ENCODE measurements at places on chromosomes 3 and 15. TPM values are rescaled to one million over a fixed set of nuclear protein-coding genes. Genes with fewer than 3 reads are reported as not detected.

- no peaks in the 10 kb centered on the region for H3K36me3 ChIP-seq
- DNase-seq, result no peak
- no peaks in the 10 kb centered on the region for H3K27me3 ChIP-seq
- peaks cover 13% of the 10 kb centered on the region for H3K4me1 ChIP-seq
- H3K4me3 ChIP-seq, result no peak overlapping the region
- no peak overlapping the region for H3K27ac ChIP-seq
Measured at GRCh38 chr3:57011022-57011421, 49.4 kb upstream of the SPATA12 start.

DNA sequence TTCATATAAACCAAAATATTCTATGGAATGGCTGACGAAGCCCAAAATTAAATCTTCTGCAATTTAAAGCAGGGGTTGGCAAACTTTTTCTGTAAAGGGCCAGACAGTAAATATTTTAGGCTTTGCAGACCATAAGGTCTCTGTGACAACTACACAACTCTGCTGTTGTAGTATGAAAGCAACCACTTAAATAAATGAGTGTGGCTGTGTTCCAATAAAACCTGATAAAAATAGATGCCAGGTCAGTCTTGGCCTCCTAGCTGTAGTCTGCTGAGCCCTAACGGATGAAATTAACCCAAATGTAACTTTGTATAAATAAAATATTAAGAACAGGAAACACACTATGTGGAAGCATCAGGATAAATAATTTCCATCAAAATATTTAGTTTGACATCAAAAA is 104.2 kb downstream of the FBXL22 start:
- no peak overlapping the region for H3K4me3 ChIP-seq
- H3K27ac ChIP-seq, result no peak overlapping the region
- H3K27me3 ChIP-seq, result no peaks in the 10 kb centered on the region
- H3K4me1 ChIP-seq, result no peaks in the 10 kb centered on the region
- no peaks in the 10 kb centered on the region for H3K36me3 ChIP-seq
- DNase-seq, result peak; percentile 14

DNA sequence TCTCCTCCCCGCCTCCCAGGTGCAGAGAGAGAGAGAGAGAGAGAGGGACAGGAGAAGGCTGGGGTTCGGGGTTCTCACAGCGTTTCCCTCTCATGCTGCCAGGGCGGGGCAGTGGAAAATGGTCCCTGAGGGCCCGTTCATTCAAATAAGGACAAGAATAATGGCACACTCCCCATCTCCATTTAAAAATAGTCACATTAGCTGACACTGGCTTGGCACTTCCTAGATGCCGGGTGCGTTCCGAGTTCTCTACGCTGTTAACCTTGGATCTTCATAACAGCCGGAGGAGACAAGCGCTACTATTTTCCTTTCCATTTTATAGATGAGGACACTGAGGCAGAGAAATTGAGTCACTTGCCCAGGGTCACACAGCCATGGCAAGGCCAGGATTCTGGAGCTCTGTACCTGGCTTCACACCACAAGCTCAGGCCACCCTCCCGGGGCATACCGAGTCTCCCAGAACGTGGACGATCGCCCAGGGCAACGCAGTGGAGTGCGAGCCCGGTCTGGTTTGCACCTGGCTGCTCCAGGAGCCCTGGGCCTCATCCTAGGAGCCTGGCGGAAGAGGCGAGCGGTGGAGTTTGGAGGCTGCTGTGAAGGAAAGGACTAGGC is 608 bp upstream of the SLC6A6 start:
- no peak for DNase-seq
- H3K4me1 ChIP-seq, result peaks cover 6% of the 10 kb centered on the region
- no peaks in the 10 kb centered on the region for H3K36me3 ChIP-seq
- no peaks in the 10 kb centered on the region for H3K27me3 ChIP-seq
- no peak overlapping the region for H3K27ac ChIP-seq

DNA sequence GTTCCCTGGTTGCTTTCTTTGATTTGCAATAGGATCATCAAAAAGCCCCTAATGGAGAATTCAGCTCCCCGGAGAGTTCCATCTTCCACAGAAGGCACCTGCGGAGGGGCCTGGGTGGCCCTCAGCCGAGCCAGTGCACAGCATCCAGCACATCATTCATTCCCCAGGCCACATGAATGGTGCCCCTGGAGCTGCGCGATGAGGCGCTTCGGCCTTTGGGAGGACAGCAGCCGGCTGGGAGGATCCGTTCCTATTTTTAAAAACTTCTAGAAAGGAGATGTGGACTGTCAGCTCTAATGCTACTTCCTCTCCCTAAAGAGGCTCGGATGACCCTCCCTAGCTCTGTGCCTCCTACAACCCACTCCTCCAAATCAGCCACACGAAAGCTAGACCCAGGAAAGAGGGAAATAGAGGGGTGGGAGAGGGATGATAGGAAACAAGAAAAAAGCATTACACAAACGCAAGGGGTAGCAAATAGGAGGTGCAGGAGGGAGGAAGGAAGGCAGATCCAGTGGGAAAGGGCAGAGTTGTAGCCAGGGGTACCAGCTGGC is 20.3 kb downstream of the EHD4 start:
- DNase-seq, result no peak
- H3K4me3 ChIP-seq, result no peak overlapping the region
- peaks cover 7% of the 10 kb centered on the region for H3K4me1 ChIP-seq
- H3K36me3 ChIP-seq, result peaks cover 8% of the 10 kb centered on the region
- no peaks in the 10 kb centered on the region for H3K27me3 ChIP-seq
- no peak overlapping the region for H3K27ac ChIP-seq

GRCh38 chr3:50263478-50264382 is 5.2 kb upstream of the SEMA3B start:
- peaks cover 2% of the 10 kb centered on the region for H3K36me3 ChIP-seq
- H3K27me3 ChIP-seq, result no peaks in the 10 kb centered on the region
- peaks cover 47% of the 10 kb centered on the region for H3K4me1 ChIP-seq
- H3K27ac ChIP-seq, result peak overlapping the region; percentile 23
- no peak for DNase-seq
- no peak overlapping the region for H3K4me3 ChIP-seq

DNA sequence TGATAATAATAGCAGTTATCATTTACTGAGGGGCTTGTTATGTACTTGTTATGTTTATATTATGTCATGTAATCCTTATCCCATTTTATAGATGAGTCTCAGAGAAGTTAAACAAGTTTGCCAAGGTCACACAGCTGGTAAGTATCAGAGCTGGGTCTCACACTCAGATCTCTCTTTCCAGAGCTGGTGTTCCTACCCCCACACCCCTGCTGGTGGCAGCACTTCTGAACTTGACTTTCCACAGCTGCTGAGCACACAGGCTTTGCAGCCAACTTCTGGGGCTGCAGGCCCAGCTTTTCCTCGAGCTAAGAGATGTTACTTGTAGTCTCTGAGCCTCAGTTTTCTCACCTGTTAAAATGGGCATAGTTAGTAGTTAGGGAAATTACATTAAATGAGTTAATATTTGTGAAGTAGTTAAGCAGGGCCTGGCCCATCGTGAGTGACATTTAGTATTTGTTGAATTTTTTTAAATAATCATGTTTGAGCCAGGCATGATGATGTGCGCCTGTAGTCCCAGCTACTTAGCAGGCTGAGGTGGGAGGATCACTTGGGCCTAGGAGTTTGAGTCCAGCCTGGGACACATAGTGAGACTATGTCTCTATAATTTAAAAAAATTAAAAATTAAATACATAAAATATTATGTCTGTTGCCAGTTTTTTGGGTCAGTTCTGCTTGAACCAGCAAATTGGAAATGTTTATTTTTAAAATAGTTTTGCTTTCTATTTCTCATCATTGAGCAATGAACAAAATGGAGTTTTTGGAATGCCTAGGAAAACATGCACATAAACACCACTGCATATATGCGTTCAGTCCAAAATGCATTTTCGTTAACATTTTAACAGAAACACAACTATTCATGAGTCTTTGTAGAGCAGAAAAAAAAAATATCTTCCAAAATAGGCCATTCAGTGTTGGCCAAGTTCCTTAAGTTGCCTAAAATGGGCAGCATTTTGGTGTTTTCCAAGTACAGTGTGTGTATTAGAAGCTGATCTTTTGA is 87.3 kb downstream of the SMAD6 start:
- H3K4me1 ChIP-seq, result peaks cover 16% of the 10 kb centered on the region
- H3K4me3 ChIP-seq, result no peak overlapping the region
- peak overlapping the region; percentile 60 for H3K27ac ChIP-seq

- no peak overlapping the region for H3K4me3 ChIP-seq
- no peaks in the 10 kb centered on the region for H3K36me3 ChIP-seq
- H3K27me3 ChIP-seq, result peaks cover 2% of the 10 kb centered on the region
- H3K4me1 ChIP-seq, result peaks cover 3% of the 10 kb centered on the region
- H3K27ac ChIP-seq, result no peak overlapping the region
- DNase-seq, result no peak
Measured at GRCh38 chr3:186451371-186451770, 89.3 kb upstream of the DGKG start.

LRTM1 gene
- total RNA-seq, result not detected

CCNDBP1 gene
- 78.4 TPM for total RNA-seq

CHRFAM7A gene
- 0.26 TPM for total RNA-seq

TGM4 gene
- not detected for total RNA-seq

ACP3 gene
- 3.5 TPM for total RNA-seq
